Kidney (tissue), 22 donors: ENCODE measurements at places on chromosomes 16 and 17.
A peak's percentile ranks its signal among the peaks of the same experiment; 100 is the strongest.

GRCh38 chr16:25270577-25270976 lies 12.9 kb upstream of the ZKSCAN2 start:
- no peak for DNase-seq

GRCh38 chr17:8133399-8133798 lies 9.5 kb upstream of the HES7 start:
- DNase-seq = peak; percentile 35

DNA sequence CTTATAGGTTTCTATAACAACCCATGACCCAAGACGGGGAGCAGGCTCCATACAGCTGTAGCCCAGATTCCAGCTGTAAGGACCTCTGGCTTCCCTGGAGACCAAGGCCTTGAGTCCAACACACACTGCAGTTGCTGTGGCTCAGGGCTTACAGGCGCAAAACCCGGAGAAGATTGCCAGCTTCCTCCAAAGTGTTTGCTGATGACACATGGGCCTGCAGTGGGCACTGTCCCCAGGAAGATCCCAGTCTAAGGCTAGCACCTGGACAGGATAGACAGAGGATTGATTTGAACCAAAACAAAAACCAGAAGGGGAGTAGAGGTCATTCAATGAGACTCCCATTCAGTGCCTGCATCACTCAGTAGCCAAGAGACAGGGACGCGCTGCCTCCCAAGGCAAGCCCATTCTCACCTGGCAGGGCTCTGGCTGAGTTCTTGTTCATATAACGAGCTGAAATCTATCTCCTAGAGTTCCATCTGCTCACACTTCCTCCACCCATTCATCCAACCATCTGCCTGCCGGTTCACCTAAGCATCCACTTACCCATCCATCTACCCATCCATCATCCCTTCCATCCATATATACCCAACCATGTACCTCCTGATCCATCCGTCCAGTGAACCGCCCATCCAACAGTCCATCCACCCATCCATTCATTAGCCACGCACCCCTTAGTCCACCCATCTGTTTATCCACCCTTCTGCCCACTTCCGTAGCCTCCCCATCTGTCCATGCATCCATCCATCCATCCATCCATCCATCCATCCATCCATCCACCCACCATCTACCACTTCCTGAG lies 10.2 kb downstream of the RAB11FIP4 start:
- no peak for DNase-seq

GRCh38 chr17:1519678-1520077 lies 3.3 kb upstream of the INPP5K start:
- DNase-seq = no peak

- DNase-seq = no peak
Observed at GRCh38 chr17:32723310-32723955, 153.5 kb downstream of the MYO1D start.

GRCh38 chr16:20844588-20844987 lies 38.3 kb downstream of the REXO5 start:
- DNase-seq = no peak

DNA sequence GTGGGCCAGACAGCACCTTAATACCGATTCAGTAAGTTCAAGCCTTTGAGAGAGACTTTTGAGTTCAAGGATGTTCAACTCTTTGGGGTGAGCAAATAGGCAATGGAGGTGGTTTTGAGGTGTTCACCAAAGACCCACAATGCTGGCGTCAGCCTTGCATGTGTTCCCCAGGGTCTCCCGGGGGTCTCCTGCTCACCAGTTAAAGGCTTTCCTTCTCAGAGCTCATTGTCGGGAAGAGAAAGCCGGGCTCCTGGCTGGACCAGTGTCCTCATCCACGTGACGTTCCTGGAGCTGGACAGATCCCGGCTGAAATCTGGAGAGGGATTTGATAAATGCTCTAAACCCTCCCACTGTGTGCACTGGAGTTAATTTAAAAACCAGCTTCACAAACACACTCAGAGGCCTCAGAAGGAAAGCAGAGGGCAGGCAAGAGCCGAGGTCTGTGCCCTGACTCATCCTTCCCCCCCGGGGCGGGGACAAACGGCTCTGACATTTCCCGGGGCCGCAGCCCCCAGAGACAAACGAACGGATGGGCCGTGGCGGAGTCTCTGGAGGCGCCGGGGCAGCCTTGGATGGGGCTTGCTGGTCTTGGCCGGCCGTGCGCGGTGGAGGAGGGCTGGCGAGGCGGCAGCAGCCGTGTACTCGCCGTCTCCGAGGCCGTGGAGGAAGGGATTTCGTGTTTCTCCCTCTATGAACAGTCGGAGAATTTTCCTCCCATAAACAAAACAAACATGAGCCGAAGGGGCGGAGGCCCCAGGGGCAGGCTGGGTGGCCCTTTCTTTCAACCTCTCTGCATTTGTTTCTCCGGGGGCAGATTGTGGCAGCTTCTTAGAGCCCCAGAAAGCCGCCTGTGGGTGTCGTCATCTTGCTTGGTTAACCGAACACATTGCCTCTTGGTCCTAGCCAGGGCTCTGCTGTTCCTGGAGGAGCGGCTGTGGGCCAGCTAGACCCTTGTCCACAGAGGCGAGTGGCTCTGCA lies 94.2 kb downstream of the NTN1 start:
- DNase-seq = peak; percentile 86

GRCh38 chr16:27515874-27516353 lies 33.8 kb downstream of the GTF3C1 start:
- no peak for DNase-seq

DNA sequence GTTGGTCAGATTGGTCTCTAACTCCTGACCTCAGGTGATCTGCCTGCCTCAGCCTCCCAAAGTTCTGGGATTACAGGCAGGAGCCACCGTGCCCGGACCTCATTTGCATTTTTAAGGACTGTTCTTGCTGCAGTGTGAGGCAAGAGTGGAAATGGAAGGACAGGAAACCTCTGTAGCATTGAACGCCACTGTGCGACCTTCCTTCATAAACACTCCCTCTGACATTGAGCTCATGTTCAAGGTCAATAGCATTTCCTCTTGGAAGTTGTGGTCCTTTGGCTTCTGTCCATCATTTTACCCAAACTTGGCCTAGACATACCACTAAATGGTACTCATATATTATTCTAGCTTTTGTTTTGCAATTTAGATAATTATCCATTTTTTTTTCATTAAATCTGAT lies 32.8 kb upstream of the ABCA8 start:
- no peak for DNase-seq

DNA sequence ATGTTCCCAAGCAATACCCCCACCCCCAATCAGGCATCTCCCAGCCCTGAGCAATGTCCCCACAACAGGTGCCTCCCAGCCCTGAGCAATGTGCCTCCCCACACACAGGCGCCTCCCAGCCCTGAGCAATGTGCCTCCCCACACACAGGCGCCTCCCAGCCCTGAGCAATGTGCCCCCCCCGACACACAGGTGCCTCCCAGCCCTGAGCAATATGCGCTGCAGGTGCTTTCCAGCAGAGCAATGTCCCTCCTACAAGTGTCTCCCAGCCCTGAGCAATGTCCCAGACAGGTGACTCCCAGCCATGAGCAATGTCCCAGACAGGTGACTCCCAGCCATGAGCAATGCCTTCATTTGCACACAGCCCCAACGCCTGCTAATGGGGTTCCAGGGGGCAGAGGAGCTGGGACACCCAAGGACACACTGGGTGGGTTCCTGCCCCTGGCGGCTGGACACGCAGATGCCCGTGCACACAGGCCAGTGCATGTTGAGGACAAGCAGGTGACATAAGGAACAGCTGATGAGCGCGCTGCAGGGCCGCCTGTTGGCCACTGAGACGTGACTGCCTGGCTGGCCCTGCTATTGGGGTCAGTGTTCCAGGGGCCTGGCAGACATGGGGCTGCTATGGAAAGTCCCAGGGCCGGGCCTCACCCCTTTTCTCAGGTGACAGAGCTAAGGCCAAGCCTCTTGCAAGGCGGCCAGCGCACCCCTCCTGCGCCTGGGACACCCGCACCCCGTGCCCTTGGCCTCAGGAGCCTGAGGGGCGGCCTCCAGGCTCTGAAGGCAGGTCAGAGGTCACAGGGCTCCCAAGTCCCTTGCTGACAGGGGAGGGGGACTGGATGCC lies 26.9 kb upstream of the PABPN1L start:
- DNase-seq = no peak

- DNase-seq = peak; percentile 60
Observed at GRCh38 chr17:79137789-79138165, 63.2 kb downstream of the ENGASE start.

GRCh38 chr17:9887508-9887907 lies 17.6 kb downstream of the RCVRN start:
- no peak for DNase-seq

DNA sequence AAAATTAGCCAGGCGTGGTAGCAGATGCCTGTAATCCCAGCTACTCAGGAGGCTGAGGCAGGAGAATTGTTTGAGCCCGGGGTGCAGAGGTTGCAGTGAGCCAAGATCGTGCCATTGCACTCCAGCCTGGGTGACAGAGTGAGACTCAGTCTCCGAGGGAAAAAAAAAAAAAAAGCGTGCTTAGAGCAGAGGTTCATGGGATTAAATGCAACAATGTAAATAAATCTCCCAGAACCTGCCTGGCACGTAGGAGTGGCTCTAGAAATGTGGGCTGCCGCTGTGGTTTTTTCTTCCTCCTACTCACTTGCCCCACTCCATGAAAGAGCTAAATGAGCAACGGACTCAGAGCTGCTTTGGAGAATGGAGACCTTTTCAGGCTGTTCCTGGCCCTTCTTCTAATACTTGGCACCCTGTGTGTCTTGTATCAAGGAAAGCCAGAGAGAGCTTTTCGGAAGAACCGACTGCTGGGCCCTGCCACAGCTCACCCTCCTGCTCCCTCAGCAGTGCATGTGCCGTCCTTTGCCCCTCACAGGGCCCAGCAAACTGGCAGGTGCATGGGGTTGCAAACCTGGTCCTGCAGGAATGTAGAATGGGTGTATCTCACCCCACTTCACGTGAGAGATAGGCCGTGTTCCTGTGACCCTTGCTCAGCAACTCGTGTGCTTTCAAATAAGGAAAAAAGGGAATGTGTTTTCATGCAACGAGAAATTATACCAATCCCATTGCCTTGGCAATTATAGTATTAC lies 52.0 kb downstream of the LDHD start:
- DNase-seq = peak; percentile 70

DNA sequence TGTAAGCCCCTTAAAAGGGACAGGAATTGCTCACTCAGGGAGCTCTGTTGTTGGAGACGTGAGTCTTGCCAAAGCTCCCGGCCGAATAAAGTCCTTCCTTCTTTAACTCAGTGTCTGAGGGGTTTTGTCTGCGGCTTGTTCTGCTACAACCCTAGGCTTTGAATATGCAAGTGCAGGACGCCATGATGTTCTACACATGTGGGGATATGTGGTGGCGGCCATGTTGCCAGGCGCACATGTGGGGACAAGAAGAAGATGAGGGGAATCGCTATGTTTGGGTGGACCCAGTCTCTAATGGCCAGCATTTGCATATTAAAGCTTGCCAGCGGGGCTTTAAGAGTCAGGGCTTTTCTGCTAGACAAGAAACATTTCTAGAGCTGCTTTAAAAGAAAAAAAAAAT lies 96.8 kb upstream of the CA10 start:
- no peak for DNase-seq

GRCh38 chr17:61322325-61323002 lies 77.2 kb upstream of the TBX2 start:
- DNase-seq = no peak

GRCh38 chr16:59067205-59067604 lies 333.1 kb upstream of the GOT2 start:
- no peak for DNase-seq

GRCh38 chr16:73890186-73891128 lies 406.2 kb upstream of the PSMD7 start:
- DNase-seq = no peak

DNA sequence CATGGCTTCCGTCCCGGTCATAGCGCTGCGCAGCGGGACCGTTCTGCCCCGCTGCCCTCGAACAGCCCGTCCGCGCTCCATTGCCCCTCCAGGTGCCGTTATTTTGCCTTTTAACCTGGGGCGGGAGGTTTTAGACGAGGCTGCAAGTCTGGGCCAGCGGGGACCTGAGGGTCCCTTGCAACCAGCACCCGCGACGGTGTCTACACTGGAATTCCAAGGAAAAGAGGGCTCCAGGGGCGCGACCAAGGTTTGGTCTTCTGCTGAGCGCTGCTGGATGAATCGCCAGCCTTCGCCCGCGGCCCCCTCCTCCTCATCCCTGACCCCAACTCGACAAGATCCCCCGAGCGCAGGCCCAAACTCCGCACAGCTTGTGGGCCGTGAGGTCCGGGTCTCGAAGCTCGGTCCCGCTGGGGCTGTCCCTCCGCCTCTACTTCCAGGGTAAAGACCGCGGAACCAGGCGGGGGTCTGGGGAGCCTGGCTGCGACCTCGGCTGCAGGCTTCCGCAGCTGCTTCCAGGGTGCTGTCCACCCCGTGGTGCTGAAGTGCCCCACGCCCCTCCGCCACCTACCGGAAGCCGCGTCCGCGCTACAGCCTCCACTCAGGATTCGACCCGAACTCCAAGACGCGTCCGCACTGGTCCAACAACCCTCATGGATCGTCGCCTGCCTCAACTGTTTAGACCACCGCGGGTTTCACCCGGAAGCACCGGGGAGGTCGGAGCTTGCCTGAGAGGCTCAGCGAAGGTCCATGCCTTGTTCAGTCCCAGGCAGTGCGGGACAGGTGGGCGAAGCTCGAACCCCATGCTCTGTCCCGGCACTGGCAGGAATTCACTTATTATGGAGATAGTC lies 10.1 kb upstream of the CA4 start:
- DNase-seq = peak; percentile 87

DNA sequence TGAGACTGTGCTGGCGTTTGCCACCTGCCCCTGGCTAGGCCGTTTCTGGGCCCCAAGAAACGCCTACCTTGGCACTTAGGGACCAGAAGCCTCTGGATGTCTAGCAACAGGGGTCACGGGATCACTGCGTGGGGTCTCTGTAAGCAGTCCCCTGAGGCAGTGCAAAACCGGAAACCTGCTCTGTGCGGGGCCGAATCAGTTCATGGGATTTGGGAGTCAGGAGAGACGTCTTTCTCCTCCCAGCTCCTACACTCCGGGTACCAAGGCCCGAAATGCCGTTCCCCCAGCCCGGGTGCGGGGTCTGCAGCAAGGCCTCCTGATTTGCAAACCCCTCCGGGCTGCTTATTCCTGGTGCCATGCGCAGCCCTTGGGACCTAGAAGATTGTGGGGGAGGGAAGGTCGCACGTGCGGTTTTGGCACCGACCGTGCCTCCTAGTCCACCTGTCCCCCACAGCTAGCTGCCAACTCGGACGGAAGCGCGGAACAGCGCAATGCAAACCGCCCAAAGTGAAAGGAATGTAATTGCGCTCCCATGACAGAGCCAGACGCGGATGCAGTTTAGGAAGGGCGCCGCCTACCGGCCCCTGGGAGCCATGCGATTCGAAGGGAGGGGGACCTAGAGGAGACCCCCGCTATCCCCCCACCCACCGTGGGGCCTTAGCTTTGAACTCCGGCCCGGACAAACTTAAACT lies 6.5 kb downstream of the IRX5 start:
- DNase-seq = peak; percentile 86

- DNase-seq = no peak
Observed at GRCh38 chr17:45581860-45582259, 91.3 kb upstream of the PLEKHM1 start.
